ENCODE measurements at places on chromosomes 5 and 9.

DNA sequence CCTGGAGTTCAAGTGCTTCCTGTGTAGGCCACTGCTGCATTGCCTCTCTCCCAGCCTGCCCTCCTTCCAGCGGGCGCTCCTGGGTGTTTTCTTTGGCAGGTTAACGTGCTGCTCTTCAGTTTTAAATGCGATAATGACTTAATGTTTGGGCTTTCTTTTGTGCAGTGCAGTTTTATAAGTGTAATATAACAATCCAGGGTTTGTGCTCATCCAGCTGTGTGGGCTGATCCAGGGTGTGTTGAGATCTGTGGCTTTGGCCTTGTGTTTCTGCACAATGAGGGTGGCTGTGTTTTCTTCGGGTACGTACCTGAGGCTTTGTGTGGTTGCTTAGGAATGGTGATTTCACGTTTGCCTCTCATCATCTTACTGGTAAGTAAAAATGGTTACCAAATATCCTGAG, 50.6 kb downstream of the PCSK5 start:
- no peak for DNase-seq

- no peak for DNase-seq
Measured at GRCh38 chr9:137487454-137488326, 28.6 kb upstream of the NSMF start.

- DNase-seq: no peak
Measured at GRCh38 chr5:154371687-154372086, 74.1 kb upstream of the SAP30L start.

GRCh38 chr9:70228611-70229010, 30.2 kb upstream of the SMC5 start:
- no peak for DNase-seq

DNA sequence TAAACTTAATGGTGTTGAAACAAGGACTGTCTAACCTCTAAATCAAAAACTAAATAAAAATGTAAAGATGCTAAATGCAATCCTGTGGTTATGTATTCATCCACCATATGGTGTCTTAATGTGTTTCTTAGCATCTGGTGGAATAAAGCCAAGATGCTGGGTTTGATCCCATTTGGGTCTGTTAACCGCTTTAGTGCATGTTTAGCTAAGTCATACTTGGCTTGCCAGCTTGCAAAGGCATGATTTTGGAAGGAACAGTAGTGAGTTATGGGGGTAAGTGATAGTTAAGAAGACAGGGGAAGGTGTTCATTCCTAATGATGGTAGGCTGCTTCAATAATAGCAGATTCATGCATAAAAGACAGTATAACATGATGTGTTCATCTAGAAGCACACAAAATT, 139.0 kb upstream of the SLC27A6 start:
- no peak for DNase-seq

DNA sequence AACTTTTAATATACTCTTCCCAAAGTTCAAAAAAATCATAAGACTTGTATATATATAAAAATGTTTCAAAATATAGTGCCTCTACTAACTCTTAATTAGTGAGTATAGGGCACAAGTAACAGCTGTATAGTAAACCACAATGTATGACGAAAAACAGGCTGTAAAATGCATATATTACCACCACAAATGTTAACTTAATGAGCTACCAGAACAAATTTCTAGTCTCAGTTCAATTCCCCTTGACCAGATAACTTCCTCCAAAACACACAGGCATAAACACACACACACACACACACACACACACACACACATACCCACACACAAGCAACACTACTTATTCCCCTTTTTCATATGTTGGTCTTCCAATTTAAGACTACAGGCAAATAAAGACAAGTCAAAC, 78.8 kb downstream of the FBXL17 start:
- no peak for DNase-seq

DNA sequence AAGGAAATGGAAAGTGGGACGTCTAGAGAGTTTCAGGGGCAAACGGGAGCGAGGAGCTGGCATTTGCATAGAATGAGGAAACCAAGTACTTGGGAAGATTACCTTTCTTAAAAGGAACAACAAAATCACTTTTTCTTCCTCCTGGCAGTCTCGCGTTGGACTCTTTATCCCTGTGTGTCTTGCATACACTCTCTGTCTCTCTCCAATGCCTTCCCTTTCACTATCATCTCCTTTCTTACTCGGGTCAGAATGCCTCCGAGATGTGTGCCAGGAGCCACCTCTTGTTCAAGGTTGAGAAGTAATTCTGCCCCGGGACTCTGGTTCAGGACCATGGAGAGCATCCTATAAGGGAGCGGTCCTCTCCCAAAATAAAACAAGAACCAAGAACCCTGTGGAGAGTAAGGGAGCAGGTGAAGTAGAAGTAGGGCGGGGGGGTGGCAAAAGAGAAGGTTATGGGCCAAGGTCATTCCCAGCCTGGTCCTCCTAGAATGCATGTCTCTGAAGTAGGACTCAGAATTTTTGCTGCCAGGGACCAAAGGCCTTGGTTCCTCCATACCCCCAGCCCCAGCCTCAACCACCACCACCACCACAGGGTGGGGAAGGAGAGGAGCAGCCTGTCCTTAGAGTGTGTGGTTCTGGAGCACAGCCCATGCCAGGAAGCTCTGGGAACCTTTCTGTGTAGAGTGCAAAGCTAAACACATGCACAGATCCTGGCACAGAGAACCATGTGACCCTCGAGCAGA, 72.1 kb upstream of the ARAP3 start:
- DNase-seq: no peak

DNA sequence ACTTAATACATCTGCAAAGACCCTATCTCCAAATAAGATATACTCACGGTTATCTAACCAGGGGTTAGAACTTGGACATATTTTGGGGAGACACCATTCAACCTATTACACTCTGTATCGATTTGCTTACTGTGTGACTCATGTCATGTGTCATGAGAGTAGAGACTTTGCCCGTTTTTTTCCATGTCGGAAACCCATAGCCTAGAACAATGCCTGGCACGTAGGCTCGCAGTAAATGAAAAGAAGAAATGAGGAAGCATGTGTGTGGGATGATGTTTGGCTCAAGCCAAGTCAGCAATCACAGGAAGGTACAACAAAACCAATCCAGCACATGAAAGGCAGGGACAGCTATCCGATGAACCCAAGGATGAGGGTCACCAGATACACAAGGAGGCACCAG, 94.6 kb upstream of the DNAH5 start:
- DNase-seq: no peak

GRCh38 chr5:166428264-166428803, 1863.1 kb upstream of the WWC1 start:
- DNase-seq: no peak

DNA sequence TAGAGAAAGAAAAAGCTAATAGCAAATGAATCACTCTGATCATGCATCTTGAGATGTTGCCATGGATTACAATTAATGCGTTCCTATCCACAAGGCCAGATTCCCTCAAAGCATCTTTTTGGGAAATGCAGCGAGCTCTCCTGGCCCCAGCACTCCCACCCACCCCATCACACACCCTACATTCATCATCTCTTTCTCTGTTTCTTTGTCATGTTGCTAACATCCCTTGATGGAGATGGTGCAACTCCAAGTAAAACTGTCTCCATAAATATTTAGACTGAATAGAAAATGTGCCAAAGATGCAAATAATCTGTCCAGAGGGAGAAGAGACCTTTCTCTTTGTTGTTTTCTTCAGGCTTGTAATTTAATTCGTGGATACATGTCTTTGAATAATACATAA, 30.8 kb upstream of the TNC start:
- DNase-seq: no peak

- no peak for DNase-seq
Measured at GRCh38 chr5:36576721-36577120, 29.7 kb upstream of the SLC1A3 start.

- no peak for DNase-seq
Measured at GRCh38 chr5:154220625-154221024, 30.1 kb downstream of the GALNT10 start.

GRCh38 chr5:56301069-56301468, 67.9 kb upstream of the ANKRD55 start:
- DNase-seq: no peak

GRCh38 chr5:179054876-179055275, 5.3 kb upstream of the ZNF354C start:
- DNase-seq: no peak

- peak; percentile 59 for DNase-seq
Measured at GRCh38 chr5:134527156-134527960, 1.9 kb downstream of the JADE2 start.

DNA sequence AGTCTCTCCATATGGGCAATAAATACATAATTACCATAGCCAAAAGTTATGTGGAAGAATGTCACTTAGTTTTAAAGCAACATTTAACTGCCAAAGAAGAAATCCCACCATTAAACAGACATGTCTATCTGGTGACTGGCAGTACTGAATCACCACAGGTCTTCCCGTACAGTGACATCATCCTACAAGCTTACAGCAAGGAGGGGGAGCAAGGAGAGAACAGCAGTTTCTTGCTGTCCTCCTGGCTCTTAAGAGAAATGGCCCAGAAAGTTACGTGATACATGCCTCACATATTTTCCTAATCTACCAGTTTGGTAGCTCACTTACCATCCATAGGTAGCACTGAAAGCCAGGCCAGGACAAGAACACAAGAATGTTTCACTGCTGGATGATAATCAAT, 671.0 kb downstream of the DMRTA1 start:
- DNase-seq: no peak

GRCh38 chr5:82863266-82863665, 213.9 kb downstream of the TMEM167A start:
- no peak for DNase-seq

GRCh38 chr9:21016701-21017491, 14.5 kb downstream of the HACD4 start:
- no peak for DNase-seq
